ENCODE measurements at places on chromosomes 11 and 22. TPM values are rescaled to one million over a fixed set of nuclear protein-coding genes. Genes with fewer than 3 reads are reported as not detected.

SPDYC gene
- not detected for total RNA-seq

ZP1 gene
- total RNA-seq, result not detected

HBD gene
- 4.8 TPM for total RNA-seq

PARVG gene
- not detected for total RNA-seq

LRRC74B gene
- not detected for total RNA-seq

CCDC188 gene
- 0.45 TPM for total RNA-seq

MN1 gene
- total RNA-seq, result 55.9 TPM

TSSK2 gene
- not detected for total RNA-seq

HOATZ gene
- not detected for total RNA-seq

GGTLC3 gene
- not detected for total RNA-seq

PDGFD gene
- 37.4 TPM for total RNA-seq

MRGPRX4 gene
- total RNA-seq, result not detected

AIFM3 gene
- total RNA-seq, result 0.45 TPM

CDC45 gene
- 22.9 TPM for total RNA-seq

TRIM6 gene
- total RNA-seq, result 5.3 TPM

OR51A4 gene
- total RNA-seq, result not detected

FAM180B gene
- not detected for total RNA-seq

IGSF9B gene
- 1.7 TPM for total RNA-seq

OR4C5 gene
- not detected for total RNA-seq

FGF3 gene
- not detected for total RNA-seq

OR10A2 gene
- not detected for total RNA-seq

DNAJB13 gene
- not detected for total RNA-seq

NEFH gene
- total RNA-seq, result 0.54 TPM

ADORA2A gene
- total RNA-seq, result 0.74 TPM

DEFB131B gene
- not detected for total RNA-seq

DEPDC7 gene
- 3.5 TPM for total RNA-seq

GAL3ST1 gene
- not detected for total RNA-seq

KRTAP5-9 gene
- not detected for total RNA-seq

OR6A2 gene
- 0.27 TPM for total RNA-seq

NOX4 gene
- total RNA-seq, result 2.5 TPM

BTG4 gene
- total RNA-seq, result not detected

ESAM gene
- total RNA-seq, result 1.5 TPM

ABCC8 gene
- total RNA-seq, result not detected

DTX4 gene
- total RNA-seq, result 0.57 TPM
